Hematopoietic multipotent progenitor cell treated with erythropoietin and hydrocortisone succinate and interleukin-3 and kit ligand, for 8 days (in vitro differentiated cells): ENCODE measurements at places on chromosomes 11 and 22.

GRCh38 chr22:42437488-42438292, 5.5 kb upstream of the NFAM1 start:
- peak; percentile 63 for DNase-seq

- no peak for DNase-seq
Measured at GRCh38 chr11:18332302-18332701, 9.9 kb downstream of the GTF2H1 start.

GRCh38 chr11:45113807-45114206, 32.6 kb upstream of the PRDM11 start:
- DNase-seq = no peak

DNA sequence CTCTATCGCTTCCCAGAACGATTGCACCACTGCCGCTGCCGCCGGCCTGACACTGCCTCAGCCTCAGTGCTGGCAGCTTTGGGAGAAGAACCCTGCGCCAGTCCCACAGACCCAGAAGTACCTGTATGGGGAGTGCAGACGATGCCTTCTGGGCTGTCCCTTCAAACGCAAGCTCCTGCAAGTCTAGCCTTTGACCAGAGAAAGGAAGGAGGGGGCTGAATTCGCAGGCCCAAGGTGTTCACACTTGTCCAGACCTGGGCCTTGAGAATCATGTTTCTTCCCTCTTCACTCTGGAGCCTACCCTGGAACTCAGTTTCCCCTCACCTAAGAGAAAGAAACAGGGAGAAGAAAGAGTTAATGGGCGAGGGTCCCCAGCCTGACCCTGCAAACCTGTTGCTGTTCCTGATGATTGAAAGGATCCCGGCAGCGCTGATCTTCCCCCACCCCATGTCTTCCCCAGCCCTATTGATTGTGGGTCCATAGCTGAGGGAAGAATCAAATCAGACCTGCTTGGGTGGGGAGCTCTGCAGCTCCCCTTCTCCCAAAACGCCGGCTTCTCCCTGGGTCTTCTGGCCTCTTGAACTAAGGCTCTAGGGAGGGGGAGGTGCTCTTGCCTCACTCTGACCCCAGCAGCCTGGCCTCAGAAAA, 786 bp upstream of the MCAM start:
- no peak for DNase-seq

GRCh38 chr22:34278121-34278520, 357.8 kb upstream of the LARGE1 start:
- no peak for DNase-seq

DNA sequence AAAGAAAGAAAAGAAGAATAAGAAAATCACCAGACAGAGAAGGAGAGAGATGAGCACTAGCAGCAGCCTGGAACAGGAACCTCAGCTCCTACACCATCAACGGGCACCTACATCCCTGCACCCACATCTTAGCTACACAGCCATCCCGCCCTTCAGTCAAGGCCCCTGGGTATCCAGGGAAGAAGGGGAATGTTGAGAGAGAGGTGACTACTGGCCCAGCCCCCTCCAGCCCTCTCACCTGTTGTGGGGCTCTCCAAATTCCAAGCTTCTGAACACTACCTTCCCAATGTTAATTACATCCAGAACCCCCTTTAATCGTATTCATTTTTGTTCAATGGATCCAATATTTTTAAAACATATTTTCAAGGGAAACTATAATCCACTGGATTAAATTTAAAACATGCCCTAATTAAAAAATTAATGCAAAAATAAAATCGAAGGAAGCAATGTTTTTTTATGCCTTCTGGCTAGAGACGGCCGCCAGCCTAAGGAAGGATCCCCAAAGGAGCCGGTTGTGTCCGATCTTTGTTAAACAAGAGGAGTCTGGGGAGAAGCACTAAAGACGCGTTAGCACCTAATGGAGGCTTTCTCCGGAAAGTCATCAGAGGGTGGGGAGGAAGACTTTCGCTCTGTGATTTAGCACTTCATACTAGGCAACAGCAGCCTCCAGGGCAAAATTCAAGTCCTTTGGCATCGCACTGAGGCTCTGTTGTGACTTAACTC, 9.5 kb downstream of the TPST2 start:
- DNase-seq = no peak

DNA sequence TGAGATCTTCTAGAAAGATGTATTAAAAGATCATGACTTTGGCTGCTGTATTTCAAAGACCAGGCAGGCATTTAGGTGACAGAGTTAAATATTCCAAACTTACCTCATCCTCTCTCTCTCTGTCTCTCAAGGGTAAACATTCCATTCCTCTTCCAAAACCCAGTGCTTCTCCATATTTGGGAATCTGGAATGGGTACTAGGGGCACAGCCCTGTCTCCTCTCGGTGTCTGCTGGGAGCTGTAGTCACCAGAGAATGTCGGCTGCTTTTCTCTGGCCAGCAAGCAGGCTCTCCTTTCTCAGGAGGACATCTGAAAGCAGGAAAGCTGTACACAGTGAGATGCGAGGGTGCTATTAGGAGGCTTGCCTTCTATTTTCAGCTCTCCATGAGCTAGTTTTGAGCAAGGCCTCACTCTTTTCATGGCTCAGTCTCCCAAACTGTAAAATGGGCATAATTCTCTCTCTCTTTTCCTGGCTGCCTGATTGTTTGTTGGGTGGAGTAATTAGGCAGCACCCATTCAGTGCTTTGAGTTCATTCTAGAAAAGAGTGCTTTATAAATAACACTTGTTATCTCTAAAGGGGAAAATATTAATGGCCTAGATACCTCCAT, 9.3 kb upstream of the PEX26 start:
- no peak for DNase-seq

- no peak for DNase-seq
Measured at GRCh38 chr11:134386945-134387344, 25.1 kb downstream of the B3GAT1 start.

GRCh38 chr22:39311592-39312400, 7.6 kb downstream of the RPL3 start:
- peak; percentile 41 for DNase-seq

GRCh38 chr11:60182541-60183330, at the start of gene MS4A6A:
Gene MS4A6A, minus strand, starts transcription at chr11:60183083. Its CDS starts 1,356 bp downstream, at chr11:60181727.
- DNase-seq = no peak

DNA sequence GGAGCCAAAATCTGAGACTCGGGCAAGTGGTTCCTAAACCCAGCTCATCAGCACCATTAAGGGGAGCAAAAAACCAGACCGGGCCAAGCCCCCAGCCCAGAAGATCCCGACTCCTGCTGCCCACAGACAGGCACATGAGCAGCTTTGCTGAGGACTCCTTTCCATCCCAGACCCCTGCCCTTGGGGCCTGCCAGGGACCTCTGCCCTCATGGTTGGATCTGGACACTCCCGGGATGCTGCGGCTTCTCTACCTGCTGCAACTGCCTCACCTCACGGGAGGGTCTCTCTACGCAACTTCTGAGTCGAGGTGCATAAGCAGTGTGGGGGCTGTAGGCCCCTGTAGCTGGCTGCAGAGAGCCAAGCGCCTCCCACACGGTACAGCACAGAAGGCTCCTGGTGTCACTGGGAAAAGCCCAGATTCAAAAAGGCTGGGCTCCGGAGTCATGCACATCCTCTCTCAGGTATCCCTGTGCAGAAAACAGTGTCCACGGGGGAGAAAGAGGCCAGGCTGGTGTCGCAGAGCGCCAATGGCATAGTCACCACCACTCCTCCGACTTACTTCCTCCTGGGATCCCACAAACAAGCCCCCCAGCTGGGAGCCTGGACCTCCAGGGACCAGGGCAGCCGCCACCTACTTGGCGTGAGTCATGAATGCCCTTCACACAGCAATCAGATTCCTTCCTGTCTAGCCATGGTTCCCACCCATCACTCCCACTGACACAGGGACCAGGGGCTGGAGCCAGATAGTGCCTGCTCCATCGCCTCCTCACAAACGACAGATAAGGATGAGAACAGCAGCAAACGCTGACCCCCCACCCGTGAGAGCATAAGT, 122.1 kb downstream of the BCR start:
- DNase-seq = no peak

- DNase-seq = no peak
Measured at GRCh38 chr22:17164392-17165024, 5.4 kb upstream of the HDHD5 start.

- DNase-seq = no peak
Measured at GRCh38 chr11:113926273-113927197, 21.9 kb downstream of the HTR3B start.

DNA sequence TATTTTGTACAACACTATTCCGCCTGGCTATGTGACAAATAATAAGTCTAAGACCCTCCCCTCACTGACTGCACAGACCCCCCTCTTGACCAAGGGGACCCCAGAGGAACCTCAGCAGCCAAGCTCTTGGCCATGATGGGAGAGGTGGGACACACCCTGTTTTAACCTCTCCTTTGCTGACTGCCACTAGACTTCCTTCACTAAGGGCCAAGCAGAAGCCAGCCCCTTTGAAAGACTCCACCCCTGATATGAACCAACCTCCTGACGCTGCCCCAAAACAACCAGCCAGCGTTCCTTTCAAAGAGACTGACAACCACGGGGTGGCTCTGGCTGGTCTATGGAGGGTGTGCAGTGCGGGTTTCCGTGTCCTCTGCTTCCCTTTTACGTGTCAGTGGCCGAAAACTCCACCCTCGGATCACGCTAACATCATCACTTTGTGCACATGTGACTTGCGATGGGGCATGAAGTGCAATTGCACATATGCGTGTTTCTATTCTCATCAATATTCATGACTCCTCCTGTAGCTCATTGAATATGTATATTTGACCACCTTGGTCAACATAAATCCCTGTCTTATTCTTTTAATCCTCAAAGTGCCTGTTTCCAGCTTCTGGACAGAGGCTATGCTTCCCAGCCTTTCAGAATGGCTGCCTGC, 643.9 kb downstream of the TBC1D22A start:
- DNase-seq = no peak

- DNase-seq = no peak
Measured at GRCh38 chr11:134580610-134580975, 168.6 kb upstream of the B3GAT1 start.

- DNase-seq = no peak
Measured at GRCh38 chr11:76765863-76766350, 17.2 kb upstream of the TSKU start.

DNA sequence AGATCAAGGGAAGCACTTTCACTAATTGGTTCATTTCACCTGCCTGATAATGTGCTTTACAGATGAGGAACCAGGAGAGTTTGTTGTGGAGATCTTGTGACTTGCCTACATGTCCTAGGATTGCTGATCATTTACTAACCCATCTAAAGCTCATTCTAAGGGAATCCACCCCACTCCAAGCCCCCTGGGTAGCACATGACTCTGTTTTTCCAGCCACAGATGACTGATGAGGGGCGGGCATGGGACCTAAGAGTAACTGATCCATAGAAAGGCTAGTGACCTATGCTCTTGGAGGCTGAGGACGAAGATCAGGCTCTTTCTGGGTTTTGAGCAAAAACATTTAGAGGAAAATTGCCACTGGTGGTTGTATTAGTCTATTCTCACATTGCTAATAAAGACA, 378.1 kb downstream of the CADM1 start:
- DNase-seq = no peak

DNA sequence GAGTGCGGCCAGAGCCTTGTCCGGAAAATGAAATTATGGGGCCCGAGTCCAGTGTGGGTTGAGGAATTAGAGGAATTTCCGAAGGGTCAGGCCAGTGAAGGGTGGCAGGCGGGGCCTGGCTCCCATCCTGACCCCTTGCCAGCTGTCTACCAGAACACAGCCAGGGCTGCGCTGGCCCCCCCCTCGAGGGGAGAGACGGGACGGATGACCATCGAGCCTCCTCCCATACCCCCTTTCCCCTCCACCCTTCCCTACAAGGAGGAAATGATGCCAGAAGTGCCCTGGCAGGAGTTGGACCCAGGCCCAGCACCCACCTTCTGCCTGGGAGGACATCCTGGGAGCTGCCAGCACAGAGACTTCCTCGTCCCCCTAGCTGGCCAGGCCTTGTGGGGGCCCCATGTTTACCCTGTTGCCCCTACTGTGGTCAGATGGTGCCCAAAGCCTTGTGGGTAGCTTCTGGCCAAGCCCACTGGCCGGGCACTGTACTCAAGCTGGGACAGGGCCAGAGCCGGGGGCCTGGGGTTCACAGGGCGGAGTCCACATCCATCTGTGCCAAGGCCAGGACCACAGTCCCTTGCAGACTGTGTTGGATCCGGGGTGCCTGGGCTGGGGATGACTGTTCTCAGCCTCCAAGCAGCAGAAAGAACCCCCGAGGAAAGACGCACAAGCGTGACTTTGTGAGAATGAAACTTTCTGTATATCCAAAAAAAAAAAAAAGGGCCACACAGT, 20.8 kb downstream of the ARVCF start:
- DNase-seq = no peak

DNA sequence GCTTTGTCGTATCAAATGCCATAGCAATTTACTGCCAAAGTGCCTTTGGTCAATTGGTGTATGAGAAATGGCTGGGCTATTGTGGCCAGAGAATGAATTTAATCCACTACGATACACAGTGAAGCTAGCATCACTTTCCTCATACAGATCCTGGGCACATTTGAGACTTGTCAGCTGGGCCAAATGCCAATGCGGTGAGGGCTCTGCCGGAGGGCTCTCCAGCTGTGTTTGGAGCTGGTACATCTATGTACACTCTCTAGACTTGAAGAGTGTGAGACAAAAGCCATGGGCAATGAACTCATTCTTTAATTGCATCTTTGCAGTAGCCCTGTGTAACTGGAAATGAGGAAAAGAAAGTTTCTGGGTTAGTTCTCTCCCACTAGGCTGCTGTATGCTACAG, 1052.9 kb downstream of the NTM start:
- no peak for DNase-seq

- no peak for DNase-seq
Measured at GRCh38 chr11:110505528-110506284, 76.0 kb downstream of the FDX1 start.

GRCh38 chr11:39917256-39917655, 1542.2 kb downstream of the LRRC4C start:
- no peak for DNase-seq

GRCh38 chr11:35750315-35750714, 87.7 kb downstream of the TRIM44 start:
- no peak for DNase-seq

DNA sequence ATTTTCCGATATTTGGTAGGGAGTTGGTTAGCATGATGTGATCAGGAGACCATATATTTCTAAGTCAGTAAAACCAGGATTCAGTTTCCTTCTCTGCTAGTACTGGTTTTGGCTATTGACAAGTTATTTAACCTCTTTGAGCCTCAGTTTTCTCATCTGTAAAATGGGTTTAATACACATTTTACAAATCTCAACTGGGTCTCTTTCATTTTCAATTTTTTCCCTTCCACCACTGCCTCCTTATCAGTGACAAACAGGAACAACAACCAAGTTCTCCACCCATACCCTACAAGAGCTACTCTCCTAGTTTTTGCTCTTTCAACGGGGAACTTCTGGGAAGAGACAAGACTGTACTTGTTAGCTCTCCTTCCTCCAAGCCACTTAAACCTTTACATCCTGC, 6.2 kb upstream of the APLP2 start:
- DNase-seq = peak; percentile 86

GRCh38 chr11:73965076-73965763, 14.4 kb downstream of the DNAJB13 start:
- no peak for DNase-seq

GRCh38 chr22:44909241-44909640, 100.6 kb downstream of the PHF21B start:
- no peak for DNase-seq

DNA sequence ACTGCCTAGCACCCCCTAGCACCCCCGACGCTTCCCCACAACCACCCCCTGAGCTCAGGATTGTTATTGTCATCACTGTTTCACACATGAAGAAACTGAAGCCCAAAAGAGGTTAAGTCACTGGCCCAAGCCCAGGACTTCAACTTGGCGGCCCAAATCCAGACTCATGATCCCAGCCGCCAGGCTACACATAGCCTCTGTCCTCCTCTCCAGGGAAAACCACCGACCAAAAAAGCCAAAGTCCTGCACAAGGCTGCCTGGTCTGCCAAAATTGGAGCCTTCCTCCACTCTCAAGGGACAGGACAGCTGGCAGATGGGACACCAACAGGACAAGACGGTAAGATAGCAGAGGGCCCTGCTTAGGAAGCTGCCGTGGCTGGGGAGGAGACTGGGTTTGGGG, 10.8 kb downstream of the L3MBTL2 start:
- DNase-seq = no peak
